NCI-H187 (cell line): ENCODE measurements at places on chromosomes 5 and 9.

DNA sequence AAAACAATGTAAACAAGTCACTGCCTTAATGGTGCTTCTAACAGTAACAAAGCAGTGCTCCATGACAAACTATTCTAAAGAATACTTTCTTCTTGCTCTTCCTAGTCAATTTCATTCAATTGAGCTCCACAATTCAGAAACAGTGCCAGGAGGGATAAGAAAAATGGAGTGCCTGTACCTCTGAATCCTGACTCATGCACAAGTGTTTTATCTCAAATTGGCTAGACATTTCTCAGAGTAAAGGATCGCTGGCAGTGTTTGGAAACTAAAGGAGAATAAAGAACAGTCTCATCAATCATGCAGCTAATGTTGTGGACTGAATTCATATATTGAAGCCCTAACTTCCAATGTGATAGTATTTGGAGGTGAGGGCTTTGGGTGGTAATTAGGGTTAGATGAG is 27.6 kb downstream of the SLC25A51 start:
- DNase-seq, result no peak

DNA sequence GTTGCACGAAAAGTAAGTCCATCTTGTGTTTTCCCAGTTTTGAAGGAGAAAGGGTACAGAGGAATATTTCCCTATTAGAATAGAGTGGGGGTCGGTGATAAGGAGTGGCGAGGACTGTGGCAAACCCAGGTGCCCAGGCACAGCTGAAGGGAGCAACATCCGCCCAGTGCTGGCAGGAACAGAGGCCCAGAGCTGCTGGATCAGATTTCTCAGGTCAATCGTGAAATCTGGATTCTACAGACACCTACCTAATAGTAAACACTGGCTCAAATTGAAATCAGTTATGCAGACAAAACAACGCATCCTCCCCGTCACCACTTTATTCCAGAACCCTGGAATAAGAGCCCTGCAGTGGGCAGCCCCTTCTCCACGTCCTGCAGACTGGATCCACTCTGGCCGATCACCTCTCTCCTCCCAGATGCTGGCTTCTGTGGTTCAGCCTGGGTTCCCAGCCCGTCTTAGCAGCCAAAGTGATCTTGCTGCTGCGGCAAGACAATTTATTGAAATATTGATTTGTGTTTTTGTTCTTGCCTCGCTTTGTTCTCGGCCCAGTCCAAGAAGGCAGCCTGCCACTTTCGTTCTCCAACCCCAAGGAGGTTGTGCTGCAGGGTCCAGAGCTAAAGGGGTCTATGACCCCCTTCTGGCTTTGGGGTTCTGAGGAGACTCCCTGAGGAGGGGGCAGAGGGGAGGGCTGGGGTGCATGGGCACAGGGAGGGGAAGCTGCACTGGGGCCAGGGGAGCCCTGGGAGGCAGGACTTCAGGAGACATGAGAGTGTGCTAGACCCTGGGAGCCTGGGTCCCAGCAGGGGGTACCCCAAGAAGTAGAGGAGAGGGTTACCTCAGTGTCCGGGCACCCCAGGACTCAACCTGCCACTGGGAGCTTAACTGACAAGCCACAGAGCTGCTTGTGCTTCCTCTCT is 103.3 kb downstream of the ZNF354C start:
- no peak for DNase-seq

- no peak for DNase-seq
These were observed 10.0 kb upstream of the ATG10 start for GRCh38 chr5:81961651-81962440.

- DNase-seq, result no peak
These were observed 36.6 kb upstream of the RAPGEF1 start for GRCh38 chr9:131776473-131776872.

- no peak for DNase-seq
These were observed 17.5 kb downstream of the ATOX1 start for GRCh38 chr5:151740958-151741373.

- DNase-seq, result no peak
These were observed 685.3 kb upstream of the EDIL3 start for GRCh38 chr5:85069659-85070640.

- DNase-seq, result no peak
These were observed 28.3 kb downstream of the CXXC5 start for GRCh38 chr5:139676406-139676805.

GRCh38 chr9:137776306-137776995 is 101.1 kb upstream of the CACNA1B start:
- no peak for DNase-seq
